Foreskin fibroblast (primary cell): ENCODE measurements at places on chromosomes 7 and 10.

- no peak for DNase-seq
These were observed 1.6 kb downstream of the AKAP9 start for GRCh38 chr7:91942312-91942711.

GRCh38 chr7:17239046-17239445 is 59.4 kb upstream of the AHR start:
- DNase-seq = peak; percentile 31

DNA sequence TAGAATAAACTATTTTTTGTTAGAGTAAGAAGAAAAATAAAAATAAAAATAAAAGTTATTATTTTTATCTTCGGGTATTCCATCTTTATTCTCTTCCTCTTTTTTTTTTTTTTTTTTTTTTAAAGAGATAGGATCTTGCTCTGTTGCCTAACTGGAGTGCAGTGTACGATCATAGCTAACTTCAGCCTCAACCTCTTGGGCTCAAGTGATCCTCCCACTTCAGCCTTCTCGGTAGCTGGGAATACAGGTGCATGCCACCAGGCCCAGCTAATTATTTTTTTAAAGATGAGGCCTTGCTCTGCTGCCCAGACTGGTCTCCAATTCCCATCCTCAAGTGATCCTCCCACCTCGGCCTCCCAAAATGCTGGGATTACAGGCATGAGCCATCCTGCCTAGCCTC is 15.4 kb downstream of the STAM start:
- DNase-seq = no peak

DNA sequence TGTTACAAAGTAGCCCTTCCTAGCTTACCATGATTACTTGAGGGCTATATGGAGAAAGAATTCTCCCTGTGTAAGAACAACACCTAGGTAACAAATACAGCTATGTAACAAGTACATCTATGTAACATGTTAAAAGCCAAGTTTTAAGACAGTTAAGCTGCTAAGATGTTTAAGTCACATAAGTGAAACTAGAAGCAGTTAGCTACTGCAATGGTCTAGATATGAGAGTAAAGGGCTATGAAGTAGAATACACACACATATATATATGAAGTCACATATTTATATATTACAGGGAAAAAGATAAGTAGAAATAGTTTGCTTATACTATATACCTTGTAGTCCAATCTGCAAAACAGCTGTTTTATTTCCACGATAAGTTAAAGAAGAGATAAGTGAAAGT is 14.4 kb downstream of the POT1 start:
- DNase-seq = no peak

GRCh38 chr10:126570245-126570570 is 100.3 kb downstream of the C10orf90 start:
- no peak for DNase-seq

DNA sequence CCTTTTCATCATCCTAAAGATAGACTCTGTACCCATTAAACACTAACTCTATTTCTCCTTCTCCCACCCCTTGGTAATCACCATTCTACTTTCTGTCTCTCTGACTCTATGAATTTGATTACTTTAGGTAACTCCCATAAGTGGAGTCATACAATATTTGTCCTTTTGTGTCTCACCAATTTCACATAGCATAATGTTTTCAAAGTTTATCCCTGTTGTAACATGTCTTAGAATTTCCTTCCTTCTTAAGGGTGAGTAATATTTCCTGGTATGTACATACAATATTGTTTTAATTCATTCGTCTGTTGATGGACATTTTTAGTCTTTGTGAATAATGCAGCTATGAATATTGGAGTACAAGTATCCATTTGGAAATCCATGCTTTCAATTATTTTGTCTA is 50.9 kb upstream of the CDCA7L start:
- peak; percentile 18 for DNase-seq

DNA sequence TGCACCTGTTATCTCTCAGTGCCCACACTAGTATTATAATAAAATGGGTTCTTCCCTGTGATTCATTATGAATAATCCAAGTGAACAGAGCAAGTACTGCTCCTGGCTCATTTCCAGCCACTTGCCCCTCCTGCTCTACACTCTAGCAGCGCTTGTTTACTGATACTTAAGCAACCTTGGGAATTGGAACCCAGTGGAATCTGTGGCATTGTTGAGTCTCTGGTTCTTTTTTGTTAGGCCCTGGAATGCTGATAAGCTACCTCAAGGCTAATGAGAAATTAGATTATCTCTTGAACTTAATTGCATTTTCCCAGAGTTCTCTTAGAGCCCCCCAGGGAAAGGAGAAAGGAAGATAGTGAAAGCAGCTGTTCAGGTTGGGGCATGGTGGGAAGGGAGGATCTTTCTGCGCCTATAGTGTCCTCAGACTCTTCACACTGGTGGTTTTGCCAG is 34.0 kb downstream of the PRKAR2B start:
- DNase-seq = peak; percentile 19

GRCh38 chr10:1190791-1191490 is 134.8 kb downstream of the WDR37 start:
- no peak for DNase-seq

DNA sequence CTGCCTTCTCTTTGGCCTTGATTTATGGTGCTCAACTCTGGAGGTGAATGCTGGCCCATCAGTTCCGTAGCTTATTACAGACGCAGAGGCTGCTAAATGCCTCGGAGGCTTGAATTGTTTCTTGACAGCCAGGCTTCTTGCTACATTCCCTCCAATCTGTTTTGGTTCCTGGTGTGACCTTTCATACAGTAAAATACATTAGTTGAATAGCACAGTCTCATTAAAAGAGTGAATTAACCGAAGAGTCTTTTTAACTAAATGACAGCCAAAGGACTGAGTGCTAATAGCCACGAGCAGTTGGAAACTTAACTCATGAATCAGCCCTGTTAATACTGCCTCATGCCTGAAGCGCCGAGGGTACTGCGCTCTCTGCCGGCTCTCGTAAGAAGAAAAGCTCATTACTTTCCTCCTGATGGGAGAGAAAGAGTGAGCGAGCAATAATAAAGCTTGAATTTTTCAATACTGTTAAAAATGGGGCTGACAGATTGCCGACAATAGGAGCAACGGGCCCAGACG is 236.4 kb upstream of the GPR26 start:
- DNase-seq = peak; percentile 4

- no peak for DNase-seq
These were observed 56.7 kb downstream of the MTPN start for GRCh38 chr7:135920478-135920877.

DNA sequence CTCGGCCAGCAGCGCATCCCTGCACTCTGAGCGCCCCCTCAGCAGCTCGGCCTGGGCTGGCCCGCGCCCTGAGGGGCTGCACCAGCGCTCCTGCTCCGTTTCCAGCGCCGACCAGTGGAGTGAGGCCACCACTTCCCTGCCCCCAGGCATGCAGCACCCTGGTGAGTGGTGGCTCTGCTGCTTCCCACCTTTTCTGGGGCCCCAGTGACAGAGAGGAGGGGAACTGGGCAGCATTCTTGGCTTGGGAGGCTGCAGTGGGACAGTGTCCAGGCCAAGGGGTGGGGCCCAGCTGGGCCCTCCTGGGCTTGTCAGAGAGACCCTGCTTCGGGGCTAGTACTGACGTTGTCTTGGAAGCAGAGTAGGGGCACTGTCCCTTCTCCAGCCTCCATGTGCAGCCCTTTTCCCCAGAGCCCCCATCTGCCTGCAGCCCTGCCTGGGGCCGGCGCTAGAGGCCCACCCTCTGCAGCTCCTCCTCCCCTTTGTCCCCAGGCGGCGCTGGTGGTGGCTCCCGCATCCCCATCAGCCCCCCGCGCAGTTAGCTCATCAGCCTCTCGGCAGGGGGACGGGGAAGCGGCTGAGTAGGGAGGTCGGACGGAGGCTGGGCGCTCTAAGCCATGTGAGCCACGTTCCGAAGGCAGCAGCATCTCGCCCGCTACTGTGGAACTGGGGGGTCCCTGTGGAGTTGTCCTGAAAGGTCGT is 29.2 kb downstream of the GBX1 start:
- no peak for DNase-seq

DNA sequence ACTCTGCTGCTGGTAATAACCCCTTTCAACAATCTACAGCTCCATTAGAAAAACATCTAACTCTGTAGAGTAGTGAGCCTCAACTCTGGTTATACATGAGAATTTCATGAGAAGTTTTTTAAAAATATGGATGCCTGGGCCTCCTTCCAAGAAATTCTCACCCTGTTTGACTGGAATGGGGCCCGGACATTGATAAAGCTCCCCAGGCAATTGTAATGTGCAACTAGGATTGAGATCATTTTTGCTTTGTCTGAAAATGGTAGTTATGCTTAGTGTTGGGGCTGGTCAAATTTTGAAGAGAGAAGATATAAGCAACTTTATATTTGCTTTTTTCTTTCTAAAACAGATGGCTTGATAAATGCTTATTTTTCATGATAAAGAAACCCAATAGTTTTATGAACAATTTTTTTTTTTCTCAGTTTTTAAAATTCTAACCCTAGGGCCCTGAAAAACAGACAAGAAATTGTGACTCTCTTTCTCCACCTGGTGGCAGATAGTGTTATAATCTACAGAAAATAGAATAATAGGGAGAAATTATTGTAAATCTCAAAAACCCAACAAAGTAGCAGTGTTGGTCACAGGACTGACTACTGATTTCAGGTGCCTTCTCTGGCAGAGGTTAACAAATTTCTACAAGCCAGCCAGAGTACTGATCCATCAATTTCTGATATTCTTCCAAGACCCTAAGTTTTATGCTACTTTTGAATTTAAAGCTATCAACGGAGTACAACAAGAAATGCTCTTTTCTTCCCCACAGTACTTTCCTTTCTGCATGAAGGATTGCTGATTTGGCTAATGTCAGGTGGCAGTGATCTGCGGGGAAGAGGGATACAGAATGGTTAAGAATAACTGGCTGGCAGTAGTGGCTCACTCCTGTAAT is 174.8 kb downstream of the DKK1 start:
- DNase-seq = peak; percentile 28

DNA sequence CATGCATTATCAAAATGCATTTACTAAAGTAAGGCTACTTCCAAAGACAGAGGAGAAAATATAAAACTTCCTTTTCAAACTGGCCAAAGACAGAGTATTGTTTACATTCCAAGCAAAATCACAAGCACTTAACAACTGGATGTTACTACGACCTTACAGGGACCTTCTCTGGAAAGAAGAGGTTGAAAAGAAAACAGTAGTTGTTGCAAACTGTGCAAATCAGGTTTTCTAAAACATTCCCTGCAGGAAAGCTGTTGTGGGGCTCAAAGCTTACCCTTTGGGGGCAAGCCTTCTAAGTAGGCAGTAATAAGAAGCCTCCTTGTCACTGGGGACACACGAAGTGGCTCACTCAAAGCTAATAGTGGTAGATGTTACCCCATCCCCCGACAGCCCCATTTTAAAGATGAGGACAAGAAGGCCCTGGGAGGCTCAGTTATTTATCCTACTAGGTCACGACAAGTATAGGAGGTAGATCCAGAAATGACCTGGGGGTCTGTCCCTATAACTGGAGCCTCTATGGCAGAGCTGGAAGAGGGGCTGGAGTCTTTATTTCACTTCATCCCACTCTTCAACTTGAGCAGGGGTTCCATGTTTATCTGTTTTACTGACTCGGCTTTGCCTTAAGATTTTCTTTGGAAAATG is 46.6 kb downstream of the ATXN7L1 start:
- DNase-seq = peak; percentile 55

DNA sequence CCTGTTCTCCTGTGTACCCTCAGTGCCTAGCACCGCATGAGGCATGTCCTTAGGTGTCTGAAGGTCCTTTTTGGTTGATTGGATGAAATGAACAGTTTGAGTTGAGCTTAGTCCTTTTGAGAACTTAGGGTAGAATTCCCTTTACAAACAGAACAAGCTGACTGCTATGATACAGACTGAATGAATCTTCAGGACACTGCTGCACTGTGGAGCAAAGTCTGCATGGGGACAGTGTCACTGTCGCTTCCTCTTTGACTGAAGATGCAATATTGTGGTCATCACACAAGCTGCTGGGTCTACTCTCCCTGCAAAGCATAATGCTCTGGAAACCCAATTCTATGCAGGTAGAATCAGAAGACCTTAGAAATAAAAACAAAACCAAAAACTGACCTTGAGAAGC is 8.6 kb upstream of the PLAU start:
- no peak for DNase-seq

GRCh38 chr10:94173594-94173993 is 179.9 kb downstream of the PLCE1 start:
- no peak for DNase-seq

DNA sequence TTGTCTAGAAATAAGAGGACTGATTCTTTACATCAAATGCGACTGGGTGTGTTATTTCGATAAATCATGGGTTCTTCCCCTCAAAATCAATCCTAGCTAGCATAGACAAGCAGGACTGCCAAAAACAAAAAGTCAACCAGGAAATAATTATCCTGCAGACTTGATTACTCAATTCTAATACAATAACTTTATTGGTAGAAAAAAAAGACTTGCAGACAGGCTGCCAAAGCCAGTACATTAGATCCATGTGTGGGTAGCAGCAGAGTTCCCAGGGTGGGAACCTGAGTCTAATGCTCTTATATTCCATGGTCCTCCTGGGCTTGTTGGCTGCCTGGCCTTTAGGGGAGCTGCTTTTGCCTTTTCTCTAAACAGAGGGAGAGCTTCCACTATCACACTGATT is 7.8 kb downstream of the AFAP1L2 start:
- no peak for DNase-seq

DNA sequence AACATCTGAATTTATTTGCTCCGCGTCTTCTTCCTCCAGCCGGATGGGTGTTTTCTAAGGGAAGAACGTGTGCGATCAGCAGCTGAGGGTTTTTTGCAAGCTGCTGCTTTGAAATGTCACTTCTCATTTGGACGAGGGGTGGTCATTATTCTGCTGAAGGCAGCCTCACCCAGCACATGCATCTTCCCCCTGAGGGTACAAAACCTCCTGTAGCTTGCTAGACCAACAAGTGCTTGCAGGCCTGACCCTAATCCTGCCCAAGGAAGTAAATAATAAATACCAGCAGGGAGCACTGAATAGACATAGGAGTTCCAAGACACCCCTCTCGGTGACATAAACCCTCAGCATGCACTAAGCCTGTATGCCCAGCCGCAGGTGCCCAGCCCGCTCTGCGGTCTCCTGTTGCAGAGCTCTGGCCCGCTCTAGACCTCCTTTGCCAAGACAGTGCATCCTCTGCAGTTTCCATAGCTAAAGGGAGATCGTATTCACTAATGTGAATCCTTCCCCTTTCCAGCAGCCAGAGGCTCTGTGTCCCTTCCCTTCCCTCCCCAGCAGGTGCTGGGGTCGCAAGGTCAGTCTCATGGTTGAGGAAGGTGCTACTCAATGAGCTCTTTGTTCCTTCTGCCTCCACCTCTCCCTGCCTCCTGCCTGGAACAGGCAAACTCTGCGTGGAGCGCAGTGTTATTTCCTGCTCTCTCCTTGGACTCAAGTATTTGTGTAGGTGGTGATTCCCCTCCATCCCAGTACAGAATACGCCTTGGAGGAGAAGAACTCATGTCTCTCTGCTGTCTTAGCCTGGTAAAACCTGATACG is 36.6 kb downstream of the SBDS start:
- DNase-seq = no peak

GRCh38 chr10:3054183-3054850 is 13.0 kb upstream of the PFKP start:
- no peak for DNase-seq
